Activated CD4-positive, alpha-beta T cell treated with anti-CD3 and anti-CD28 coated beads, Interleukin-10, Interleukin-2, amounts not matched to agents 100 ng/mL and 50 ng/mL, durations not matched to agents 16 hours and 8 hours (primary cell): ENCODE measurements at places on chromosomes 12 and 14.
A peak's percentile ranks its signal among the peaks of the same experiment; 100 is the strongest.

DNA sequence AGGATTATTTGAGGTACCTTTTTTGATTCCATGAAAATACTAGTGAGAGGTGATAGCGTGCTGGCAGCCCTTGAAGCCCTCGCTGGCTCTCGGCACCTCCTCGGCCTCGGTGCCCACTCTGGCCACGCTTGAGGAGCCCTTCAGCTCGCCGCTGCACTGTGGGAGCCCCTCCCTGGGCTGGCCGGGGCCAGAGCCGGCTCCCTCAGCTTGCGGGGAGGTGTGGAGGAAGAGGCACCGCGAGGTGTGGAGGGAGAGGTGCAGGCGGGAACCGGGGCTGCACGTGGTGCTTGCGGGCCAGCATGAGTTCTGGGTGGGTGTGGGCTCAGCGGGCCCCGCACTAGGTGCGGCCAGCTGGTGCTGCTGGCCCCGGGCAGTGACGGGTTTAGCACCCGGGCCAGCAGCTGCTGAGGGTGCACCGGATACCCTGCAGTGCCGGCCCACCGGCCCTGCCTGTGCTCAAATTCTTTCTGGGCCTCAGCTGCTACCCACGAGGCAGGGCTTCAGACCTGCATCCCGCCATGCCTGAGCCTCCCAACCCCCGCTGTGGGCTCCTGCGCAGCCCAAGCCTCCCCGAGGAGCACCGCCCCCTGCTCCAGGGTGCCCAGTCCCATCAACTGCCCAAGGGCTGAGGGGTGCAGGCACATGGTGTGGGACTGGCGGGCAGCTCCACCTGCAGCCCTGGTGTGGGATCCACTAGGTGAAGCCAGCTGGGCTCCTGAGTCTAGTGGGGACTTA lies 7.4 kb downstream of the MOK start:
- no peak for DNase-seq

DNA sequence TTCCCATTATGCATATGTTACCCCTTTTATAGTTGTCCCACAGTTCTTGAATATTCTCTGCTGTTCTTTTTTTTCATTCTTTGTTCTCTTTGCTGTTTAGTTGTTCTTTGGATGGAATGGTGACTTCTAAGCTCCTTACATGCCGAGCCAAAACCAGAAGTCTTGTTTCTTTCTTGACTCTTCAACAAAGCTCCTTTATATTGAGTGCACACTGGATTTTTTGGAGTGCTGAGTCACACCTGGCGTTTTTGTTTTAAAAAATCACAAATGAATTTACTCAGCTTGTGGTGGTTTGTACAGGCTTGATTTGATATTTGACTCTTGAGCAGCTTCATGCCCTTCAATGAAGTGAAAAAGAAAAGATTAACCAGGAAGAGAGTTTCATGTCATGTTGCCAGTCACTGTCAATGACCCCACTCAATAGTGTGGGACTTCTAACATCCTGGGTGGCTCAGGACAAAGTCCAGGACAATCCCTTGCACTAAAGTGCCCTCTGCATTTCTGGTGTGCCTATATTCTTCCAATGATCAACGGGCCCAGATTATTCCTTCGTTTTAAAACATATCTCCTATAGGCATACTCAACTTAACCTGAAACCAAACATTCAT lies 112.4 kb upstream of the SLC38A4 start:
- peak; percentile 2 for DNase-seq

DNA sequence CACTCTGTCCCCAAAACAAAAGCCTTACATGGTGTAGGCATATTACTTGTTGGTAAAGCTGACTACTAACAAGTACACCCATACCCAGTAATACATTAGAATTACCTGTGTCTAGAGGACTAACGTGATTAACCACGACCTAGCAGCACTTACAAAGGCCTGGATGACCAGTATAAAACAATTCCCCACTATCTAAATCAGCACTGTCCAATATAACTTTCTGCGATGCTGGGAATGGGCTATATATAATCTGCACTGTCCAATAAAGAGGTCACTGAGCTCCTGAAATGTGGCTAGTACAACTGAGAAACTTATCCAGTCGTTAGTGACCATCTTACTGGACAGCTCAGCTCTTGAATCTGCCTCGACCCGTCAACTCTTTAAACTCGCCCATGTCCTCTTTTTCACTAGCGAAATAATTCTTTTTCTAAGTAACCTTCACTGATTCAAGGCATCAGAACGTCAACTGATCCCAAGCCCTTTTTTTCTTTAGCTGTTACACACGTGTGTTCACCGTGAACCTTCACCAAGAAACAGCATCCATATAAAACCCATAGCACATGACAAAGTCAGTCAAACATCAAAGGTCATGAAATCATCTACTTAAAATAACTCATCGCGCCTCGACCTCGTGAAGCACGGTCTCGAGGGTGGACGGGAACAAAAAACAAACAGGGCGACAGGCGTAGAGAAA lies 905 bp upstream of the CIPC start:
- DNase-seq = no peak

DNA sequence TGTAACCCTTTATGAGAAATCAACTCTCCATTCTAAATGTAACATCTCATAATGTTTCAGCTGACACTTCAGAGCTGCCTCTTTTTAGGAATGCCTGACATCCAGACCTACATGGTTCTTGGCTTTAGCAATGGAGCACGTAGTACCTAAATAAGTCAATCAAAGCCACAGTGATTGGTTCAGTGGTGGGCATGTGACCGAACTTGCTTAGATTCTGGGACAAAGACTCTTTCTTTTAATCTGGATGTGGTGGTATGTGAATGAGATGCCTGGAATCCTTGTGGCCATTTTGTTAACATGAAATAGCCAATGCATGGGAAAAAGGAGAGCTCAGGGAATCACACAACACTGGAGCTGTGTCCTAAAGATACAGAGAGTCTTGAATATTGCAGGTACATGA lies 11.8 kb downstream of the GPR65 start:
- DNase-seq = no peak

DNA sequence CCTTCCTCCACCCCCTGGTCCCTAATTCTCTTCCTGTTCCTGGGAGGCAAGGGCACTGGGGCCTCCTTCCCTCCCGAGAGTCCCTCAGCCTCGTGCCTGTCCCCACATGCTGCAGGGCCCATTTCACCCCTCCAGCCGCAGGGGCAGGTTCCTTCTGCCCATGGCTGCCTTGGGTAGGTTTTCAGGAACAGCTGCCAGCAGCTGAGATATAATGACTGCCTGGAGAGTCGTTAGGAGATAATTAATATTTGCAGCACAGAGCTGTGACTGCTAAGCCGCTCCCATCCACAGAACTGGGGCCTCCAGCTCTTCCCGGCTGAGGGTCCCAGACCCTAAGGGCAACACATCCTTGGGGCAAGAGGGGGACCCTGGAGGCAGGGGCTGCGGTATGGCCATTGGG lies 211.9 kb upstream of the LHX5 start:
- DNase-seq = no peak

DNA sequence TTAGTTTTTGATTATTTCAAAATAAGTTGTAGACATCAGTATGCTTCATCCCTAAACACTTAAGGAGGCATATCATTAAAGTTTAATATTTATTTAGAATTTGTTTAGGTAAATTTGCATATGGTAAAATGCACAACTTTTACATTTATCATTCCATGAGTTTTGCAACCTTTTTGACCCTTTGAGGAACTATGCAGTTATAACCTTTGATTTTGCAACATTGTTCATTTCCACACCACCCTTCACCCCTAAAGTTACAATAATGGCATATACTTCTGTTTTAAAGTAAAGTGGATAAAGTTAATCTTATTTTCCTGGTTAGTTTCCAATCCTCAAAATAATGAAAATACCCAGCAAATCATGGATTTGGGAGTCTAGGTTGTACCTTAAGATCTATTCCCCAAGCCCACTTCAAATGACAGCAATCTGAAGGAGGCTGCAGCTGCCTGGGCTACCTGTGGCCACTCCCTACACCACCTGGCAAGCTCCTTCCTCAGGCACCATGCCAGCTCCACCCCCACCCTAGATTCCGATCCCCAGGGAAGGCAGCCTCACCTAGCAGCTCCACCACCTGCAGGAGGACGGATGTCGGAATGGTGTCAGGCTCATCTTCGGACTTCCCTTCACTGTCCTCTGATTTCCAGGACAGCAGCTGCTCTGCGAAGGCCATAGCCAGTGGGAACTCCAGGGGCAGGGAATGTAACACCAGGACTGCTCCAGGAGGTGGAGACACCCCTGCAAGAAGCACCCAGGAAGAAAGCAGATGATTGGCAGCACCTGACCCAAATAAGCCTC lies 65.1 kb downstream of the TRAFD1 start:
- no peak for DNase-seq

GRCh38 chr14:64727551-64728071 lies 23.4 kb downstream of the PLEKHG3 start:
- DNase-seq = no peak

- DNase-seq = no peak
These were observed 43.7 kb downstream of the CCDC59 start for GRCh38 chr12:82314406-82314892.

DNA sequence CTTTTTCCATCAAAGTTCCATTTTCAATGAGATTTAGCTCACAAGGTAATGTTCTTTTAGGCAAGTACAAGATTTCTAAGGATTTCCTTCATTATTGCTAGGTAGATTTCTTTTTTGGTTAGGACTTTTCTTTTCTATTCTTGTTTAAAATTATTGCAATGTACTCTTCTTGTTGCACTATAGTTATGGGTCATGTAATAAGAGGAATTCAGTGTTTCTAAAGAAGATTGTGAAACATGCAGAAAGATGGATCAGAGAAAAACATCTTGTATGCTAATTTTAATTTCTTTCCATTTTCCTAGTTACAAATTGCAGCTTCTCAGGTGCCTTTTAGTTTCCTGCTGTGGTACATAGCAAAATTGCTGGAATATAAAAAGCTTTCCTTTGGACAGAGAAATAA lies 56.1 kb downstream of the BTG1 start:
- DNase-seq = no peak

- DNase-seq = no peak
These were observed 477.5 kb upstream of the CCDC196 start for GRCh38 chr14:66008631-66009030.

GRCh38 chr12:132723015-132723763 lies 12.5 kb downstream of the PGAM5 start:
- no peak for DNase-seq

DNA sequence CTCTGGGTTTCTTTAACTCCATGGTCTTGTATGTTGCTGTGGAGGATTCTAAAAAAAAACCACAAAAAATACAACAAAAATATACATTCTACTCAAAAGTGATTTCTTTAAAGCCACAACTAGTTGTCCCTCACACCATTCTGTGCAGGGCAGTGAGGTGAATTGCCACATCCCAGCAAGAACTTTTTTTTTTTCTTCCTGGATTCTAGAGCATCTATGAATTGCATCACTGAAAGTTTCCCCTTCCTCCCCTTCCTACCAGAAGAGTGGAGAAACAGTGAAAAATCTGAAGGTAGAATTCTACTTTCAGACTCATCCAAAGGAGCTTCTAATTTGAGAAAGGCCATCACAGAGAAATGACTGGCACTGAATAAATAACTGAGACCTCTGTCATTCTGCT lies 395.3 kb downstream of the AEBP2 start:
- no peak for DNase-seq
